Airway epithelial cell (primary cell): ENCODE measurements at places on chromosomes 7 and 10. TPM values are rescaled to one million over a fixed set of nuclear protein-coding genes. Genes with fewer than 3 reads are reported as not detected.

Gene BAMBI
- total RNA-seq: 3.4 and 4.0 TPM in 2 replicates

Gene CH25H
- total RNA-seq: 0.33 TPM in 1 of 2 replicates, not detected in the other

Gene IGFBP1
- total RNA-seq: not detected in 2 replicates

Gene CHRM2
- 0.14 TPM in 1 of 2 replicates, not detected in the other for total RNA-seq

Gene CCDC172
- not detected in 2 replicates for total RNA-seq

Gene IDI2
- total RNA-seq: not detected in 2 replicates

Gene FXYD4
- not detected in 2 replicates for total RNA-seq

Gene CRTAC1
- total RNA-seq: not detected in 2 replicates

Gene IKZF1
- total RNA-seq: not detected in 2 replicates

Gene C10orf143
- total RNA-seq: 0.60 and 0.71 TPM in 2 replicates

Gene LBX1
- not detected in 2 replicates for total RNA-seq

Gene HGF
- total RNA-seq: 0.23 and 0.49 TPM in 2 replicates

Gene ZSCAN21
- total RNA-seq: 7.9 and 11.6 TPM in 2 replicates

Gene PNLIPRP3
- 12.0 and 13.5 TPM in 2 replicates for total RNA-seq

Gene IL15RA
- 2.6 and 6.2 TPM in 2 replicates for total RNA-seq

Gene NUTM2A
- 0.93 and 2.4 TPM in 2 replicates for total RNA-seq

Gene ZNF425
- 2.1 and 2.8 TPM in 2 replicates for total RNA-seq

Gene PLCE1
- 1.6 and 2.3 TPM in 2 replicates for total RNA-seq

Gene OR2A5
- not detected in 2 replicates for total RNA-seq

Gene FAM25A
- 20.3 and 29.8 TPM in 2 replicates for total RNA-seq

Gene LIPA
- 33.5 and 37.3 TPM in 2 replicates for total RNA-seq

Gene FAM20C
- total RNA-seq: 14.4 and 16.2 TPM in 2 replicates

Gene UCN3
- not detected in 2 replicates for total RNA-seq

Gene PAX4
- not detected in 2 replicates for total RNA-seq

Gene HOXA1
- 0.28 TPM in 1 of 2 replicates, not detected in the other for total RNA-seq

Gene ITIH5
- total RNA-seq: not detected in 2 replicates

Gene OR2A42
- not detected in 2 replicates for total RNA-seq

Gene ZNF33A
- total RNA-seq: 9.7 and 10.3 TPM in 2 replicates

Gene GHRHR
- not detected in 2 replicates for total RNA-seq

Gene NPC1L1
- total RNA-seq: not detected in 2 replicates

Gene SPDYE9
- not detected in 2 replicates for total RNA-seq

Gene PON3
- total RNA-seq: 0.14 TPM in 1 of 2 replicates, not detected in the other

Gene GIMAP8
- 0.07 TPM in 1 of 2 replicates, not detected in the other for total RNA-seq

Gene WASL
- total RNA-seq: 12.8 and 21.0 TPM in 2 replicates

Gene SPAM1
- not detected in 2 replicates for total RNA-seq

Gene CCDC146
- total RNA-seq: 0.65 and 1.5 TPM in 2 replicates

Gene STRIP2
- total RNA-seq: 3.2 and 3.8 TPM in 2 replicates

Gene LEP
- 0.14 and 0.28 TPM in 2 replicates for total RNA-seq

Gene UCMA
- not detected in 2 replicates for total RNA-seq

Gene ASB10
- total RNA-seq: not detected in 2 replicates

Gene PIP
- not detected in 2 replicates for total RNA-seq

Gene KLF14
- not detected in 2 replicates for total RNA-seq

Gene TMEM229A
- total RNA-seq: not detected in 2 replicates

Gene ZNF727
- total RNA-seq: not detected in 2 replicates

Gene ZPBP
- not detected in 2 replicates for total RNA-seq

Gene HIBADH
- 29.1 and 30.5 TPM in 2 replicates for total RNA-seq

Gene ZNF783
- 4.1 and 6.3 TPM in 2 replicates for total RNA-seq

Gene HTR5A
- not detected in 2 replicates for total RNA-seq

Gene PTPRN2
- 0.28 and 1.1 TPM in 2 replicates for total RNA-seq

Gene PKD2L1
- not detected in 2 replicates for total RNA-seq

Gene SFTPA2
- total RNA-seq: not detected in 2 replicates

Gene ATG9B
- total RNA-seq: not detected in 2 replicates

Gene MAGI2
- 0.21 and 0.28 TPM in 2 replicates for total RNA-seq

Gene TWIST1
- 2.6 and 5.3 TPM in 2 replicates for total RNA-seq

Gene HKDC1
- total RNA-seq: 0.23 and 0.49 TPM in 2 replicates

Gene POM121C
- total RNA-seq: 7.4 and 17.7 TPM in 2 replicates
